ENCODE measurements at places on chromosomes 3 and 15.

GRCh38 chr15:39501366-39502081 lies 79.4 kb upstream of the THBS1 start:
- DNase-seq = no peak

GRCh38 chr3:84683493-84683892 lies 275.3 kb upstream of the CADM2 start:
- no peak for DNase-seq

GRCh38 chr3:73616056-73616455 lies 8.7 kb downstream of the PDZRN3 start:
- DNase-seq = no peak

DNA sequence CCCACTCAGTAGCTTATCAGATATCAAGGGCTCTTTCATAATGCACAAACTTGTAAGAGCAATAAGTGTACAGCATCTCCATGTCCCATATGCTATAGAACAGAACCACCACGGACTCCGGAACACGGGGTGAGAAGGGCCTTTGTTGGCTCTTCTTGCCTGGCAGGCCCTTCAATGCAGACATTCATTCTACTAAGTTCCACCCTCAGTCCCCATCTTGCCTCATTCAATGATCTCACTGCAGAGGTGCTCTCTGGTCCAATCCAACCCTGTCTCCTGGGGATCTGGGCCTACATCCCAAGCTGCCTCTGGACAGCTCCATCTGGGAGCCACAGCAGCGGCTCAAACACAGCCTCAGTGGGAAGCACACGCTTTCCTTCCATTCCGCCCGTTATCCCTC lies 16.8 kb downstream of the HACD2 start:
- DNase-seq = no peak

- no peak for DNase-seq
Measured at GRCh38 chr3:38964646-38965045, 87.1 kb downstream of the SCN11A start.

Data from stimulated activated CD4-positive, alpha-beta T cell treated with anti-CD3 and anti-CD28 coated beads, Interleukin-4, amount 100 ng/mL, for 4 hours (primary cell).